Esophagus muscularis mucosa (tissue), 4 donors: ENCODE measurements at places on chromosomes 2 and 18. TPM values are rescaled to one million over a fixed set of nuclear protein-coding genes. Genes with fewer than 3 reads are reported as not detected.

DNA sequence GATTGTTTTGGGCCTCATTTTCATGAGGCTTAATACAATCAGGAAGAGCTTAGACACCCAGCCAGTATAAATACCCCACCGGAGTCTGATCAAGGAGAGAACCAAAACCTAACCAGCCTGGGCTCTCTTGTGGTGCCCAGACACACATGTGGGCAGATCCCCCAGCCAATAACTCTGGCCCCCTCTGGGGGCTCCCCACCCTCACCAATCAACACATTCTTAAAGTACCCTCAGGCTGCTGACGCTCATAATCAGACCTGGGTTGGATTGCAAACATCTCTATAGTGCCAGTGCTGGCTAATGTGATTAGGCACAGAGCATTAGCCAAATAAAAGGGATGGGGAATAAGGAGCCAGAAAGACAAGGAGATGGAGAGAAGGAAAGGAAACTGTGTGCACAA is 329.6 kb downstream of the BCL11A start:
- no peaks in the 10 kb centered on the region for H3K4me1 ChIP-seq
- no peak overlapping the region for H3K27ac ChIP-seq
- H3K36me3 ChIP-seq, result no peaks in the 10 kb centered on the region
- no peaks in the 10 kb centered on the region for H3K27me3 ChIP-seq

DNA sequence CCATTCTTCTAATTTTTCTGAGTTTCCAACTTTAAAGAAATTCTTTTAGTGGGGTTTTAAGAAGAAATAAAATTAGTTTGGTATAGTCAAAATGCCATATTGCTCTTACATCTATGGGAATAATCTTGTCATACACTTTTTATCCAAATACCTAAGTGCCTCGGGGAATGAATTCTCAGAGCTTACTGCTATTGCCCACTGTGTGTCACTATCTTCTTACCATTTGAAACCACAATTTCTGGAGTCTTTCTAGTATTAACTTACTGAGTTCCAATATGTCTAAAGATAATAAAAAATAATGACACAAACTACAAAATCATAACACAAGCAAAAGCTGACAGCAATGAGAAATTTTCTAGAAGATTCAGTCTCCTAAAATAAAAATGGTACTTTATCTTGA is 23.7 kb upstream of the DNAH6 start:
- H3K4me3 ChIP-seq, result no peak overlapping the region
- DNase-seq, result no peak
- no peaks in the 10 kb centered on the region for H3K27me3 ChIP-seq
- no peaks in the 10 kb centered on the region for H3K36me3 ChIP-seq

The RTP5 gene
- not detected for total RNA-seq

The GAL3ST2 gene
- not detected for total RNA-seq

DNA sequence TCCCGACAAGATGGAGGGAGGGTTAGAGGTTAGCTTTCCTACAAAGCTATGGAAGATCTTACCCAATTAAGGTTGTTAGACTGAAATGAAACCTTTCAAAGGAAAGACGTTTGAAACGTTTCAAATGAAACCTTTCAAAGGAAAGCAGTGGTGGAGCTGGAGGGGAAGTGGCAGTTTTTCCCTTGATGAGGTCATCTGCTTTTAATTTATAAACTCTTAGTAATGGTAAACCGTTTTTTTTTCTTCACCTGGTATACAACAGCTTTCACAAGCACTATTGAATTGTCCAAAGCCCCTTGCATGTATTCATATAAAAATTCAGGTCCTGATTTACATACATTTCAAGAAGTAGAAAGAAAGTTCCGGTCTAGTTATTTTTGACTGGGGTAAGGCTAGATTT is 7.4 kb downstream of the PMAIP1 start:
- H3K4me3 ChIP-seq, result no peak overlapping the region
- no peaks in the 10 kb centered on the region for H3K36me3 ChIP-seq
- H3K4me1 ChIP-seq, result peaks cover 15% of the 10 kb centered on the region
- H3K27ac ChIP-seq, result no peak overlapping the region

- peaks cover 3% of the 10 kb centered on the region for H3K36me3 ChIP-seq
- H3K4me1 ChIP-seq, result no peaks in the 10 kb centered on the region
- no peak overlapping the region for H3K4me3 ChIP-seq
- H3K27ac ChIP-seq, result no peak overlapping the region
- H3K27me3 ChIP-seq, result no peaks in the 10 kb centered on the region
These were observed 62.9 kb downstream of the VRK2 start for GRCh38 chr2:58109481-58109880.

GRCh38 chr2:69116438-69116837 is 103.5 kb downstream of the ANTXR1 start:
- no peak overlapping the region for H3K4me3 ChIP-seq
- H3K27me3 ChIP-seq, result no peaks in the 10 kb centered on the region
- DNase-seq, result peak; percentile 78

DNA sequence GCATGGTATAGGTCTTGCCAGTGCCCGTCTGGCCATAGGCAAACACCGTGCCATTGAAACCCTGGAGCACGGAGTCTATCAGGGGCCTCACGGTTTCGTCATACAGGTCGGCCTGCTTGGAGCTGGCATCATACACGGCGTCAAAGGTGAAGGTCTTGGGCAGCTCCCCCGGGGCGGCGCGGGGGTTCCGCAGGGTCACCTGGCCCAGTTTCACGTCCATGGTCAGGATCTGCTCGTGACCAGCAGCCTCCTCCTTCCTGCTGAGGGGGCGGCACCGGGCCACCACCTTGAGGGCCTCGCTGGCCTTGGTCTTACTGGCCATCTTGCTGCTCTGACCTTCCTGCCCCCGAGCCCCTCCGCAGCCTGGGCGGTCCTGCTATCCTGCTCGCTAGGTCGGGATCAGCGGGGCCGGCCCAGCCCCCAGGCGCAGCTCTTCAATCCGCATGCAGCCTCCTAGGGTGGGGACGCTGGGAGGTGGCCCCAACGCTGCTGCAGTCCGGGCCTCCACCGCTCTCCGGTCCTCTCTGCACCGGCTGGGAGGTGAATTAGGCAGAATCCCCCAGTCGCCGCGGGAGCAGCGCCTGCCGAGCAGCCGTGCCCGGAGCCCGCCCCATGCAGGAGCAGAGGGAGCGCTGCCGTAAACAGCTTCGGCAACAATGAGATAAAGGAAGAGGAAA is 563 bp downstream of the KIF3C start:
- H3K4me3 ChIP-seq, result peak overlapping the region; percentile 87
- no peaks in the 10 kb centered on the region for H3K36me3 ChIP-seq

DNA sequence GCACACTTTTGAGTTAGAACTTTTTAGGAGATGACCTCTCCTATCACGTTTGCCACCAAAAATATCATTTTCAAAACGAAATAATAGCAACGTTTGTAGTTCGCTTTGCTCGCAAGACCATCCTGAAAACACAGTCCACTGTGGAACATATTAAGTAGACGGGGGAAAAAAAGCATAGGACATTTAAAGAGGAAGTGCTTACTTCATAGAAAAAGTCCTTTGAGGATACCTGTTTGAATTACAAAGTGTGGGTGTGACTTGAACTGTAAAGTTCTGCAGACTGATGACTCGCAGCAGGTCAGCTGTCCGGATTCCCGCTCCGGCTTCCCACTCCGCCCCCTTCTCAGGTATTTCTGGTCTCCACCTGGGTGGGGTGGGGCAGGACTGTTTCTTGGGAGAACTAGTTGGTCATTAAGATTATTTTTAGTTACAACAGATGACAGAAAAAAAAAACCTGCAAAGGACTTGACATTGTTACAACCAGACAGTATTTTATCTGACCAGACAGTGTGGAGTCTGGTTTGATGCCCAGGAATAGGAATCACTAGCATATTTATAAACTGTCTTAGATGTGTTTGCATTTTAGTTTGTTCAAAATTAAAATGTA is 13.3 kb downstream of the CNOT11 start:
- H3K27me3 ChIP-seq, result no peaks in the 10 kb centered on the region
- H3K4me1 ChIP-seq, result no peaks in the 10 kb centered on the region
- no peak overlapping the region for H3K27ac ChIP-seq
- H3K36me3 ChIP-seq, result peaks cover 73% of the 10 kb centered on the region

DNA sequence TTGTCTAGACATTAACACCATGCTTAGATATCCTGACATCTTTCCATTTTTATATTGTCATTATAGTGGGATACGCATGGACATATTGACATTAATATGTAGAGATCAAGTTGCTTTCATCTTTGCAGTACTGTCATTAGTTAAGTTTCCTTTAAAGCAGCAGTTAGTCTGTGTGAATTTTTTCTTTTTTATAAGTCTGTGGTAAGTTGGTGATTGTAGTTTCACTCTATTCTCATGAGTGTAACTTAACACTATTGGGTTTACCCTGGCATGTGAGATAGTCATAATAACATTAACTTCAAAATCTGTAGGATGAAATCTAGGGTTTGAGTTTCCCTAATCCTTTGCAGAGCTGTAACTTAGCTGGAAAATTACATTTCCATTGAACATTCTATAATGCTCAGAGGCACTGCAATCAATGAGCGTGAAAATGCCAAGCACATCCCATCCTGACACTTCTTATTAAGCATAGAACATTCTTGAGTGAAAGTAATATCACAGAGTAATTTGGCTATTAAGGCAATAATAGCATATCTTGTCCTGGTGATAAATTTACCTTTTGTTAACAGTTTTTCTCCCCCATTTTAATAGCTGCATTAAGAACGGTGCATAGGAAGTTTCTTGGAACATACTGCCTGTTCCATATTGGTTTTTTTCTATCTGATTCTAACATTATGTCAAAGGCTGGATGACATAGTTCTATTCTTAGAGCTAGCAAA is 47.5 kb upstream of the DARS1 start:
- no peak overlapping the region for H3K4me3 ChIP-seq
- no peaks in the 10 kb centered on the region for H3K27me3 ChIP-seq
- H3K27ac ChIP-seq, result no peak overlapping the region
- H3K36me3 ChIP-seq, result no peaks in the 10 kb centered on the region
- DNase-seq, result no peak

GRCh38 chr2:220424561-220424960 is 797.1 kb downstream of the SLC4A3 start:
- H3K4me3 ChIP-seq, result no peak overlapping the region
- DNase-seq, result no peak
- H3K27me3 ChIP-seq, result no peaks in the 10 kb centered on the region
- H3K36me3 ChIP-seq, result no peaks in the 10 kb centered on the region
- no peaks in the 10 kb centered on the region for H3K4me1 ChIP-seq

GRCh38 chr2:7242189-7242867 is 325.1 kb downstream of the RNF144A start:
- H3K4me1 ChIP-seq, result no peaks in the 10 kb centered on the region
- no peak for DNase-seq
- H3K4me3 ChIP-seq, result no peak overlapping the region
- H3K27ac ChIP-seq, result no peak overlapping the region
- no peaks in the 10 kb centered on the region for H3K36me3 ChIP-seq

The TDRD15 gene
- not detected for total RNA-seq

The AQP12A gene
- not detected for total RNA-seq

The PECR gene
- 3.3 TPM for total RNA-seq
